ACHN (cell line): ENCODE measurements at places on chromosomes 12 and 14.
A peak's percentile ranks its signal among the peaks of the same experiment; 100 is the strongest.

- DNase-seq = no peak
These were observed 28.8 kb downstream of the POLE start for GRCh38 chr12:132658149-132658894.

DNA sequence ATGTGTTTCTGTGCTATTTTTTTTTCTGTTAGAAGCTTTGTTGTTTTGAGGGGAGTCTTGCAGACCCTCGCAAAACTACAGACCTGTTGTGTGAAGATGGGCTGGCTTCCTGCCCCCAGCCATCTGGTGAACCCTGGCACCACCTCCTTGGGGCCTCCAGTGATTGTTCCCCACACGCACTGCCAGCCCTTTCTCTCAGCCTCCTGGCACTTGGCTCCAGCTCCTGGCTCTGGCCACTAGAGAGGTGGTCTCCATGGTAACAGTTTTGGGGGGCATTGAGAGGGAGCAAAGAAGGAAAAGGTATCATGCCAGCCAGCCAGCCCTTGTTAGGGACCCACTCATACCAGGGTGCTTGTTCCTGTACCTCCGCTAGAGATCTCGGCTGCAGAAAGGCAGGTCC, 176.4 kb upstream of the RPH3A start:
- DNase-seq = no peak

GRCh38 chr14:68568907-68569897, 223.7 kb downstream of the ZFP36L1 start:
- DNase-seq = no peak

- DNase-seq = no peak
These were observed 2.6 kb downstream of the GPR68 start for GRCh38 chr14:91241863-91242262.

DNA sequence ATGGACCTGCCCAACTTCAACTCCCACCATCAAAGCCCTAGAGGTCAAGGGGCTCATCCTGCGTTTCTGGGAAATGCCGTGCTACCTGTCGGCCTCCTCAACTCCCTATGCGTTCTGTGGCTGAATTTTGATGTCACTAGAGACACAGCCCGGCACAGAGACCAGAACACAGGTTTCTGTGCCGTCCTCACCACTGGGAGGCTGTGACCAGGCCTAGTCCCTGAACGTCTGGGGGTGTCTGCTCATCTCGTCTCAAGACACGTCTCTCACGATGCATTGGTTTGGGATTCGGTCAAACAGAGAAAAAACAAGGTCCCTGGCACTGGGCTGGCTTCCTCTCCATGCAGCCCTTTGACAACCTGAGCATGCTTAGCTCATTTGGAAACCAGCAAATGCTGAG, 33.5 kb downstream of the SLC15A4 start:
- no peak for DNase-seq

GRCh38 chr12:88339966-88340365, 197.9 kb downstream of the TMTC3 start:
- no peak for DNase-seq

GRCh38 chr12:69189378-69189978, 49.9 kb upstream of the CPSF6 start:
- peak; percentile 24 for DNase-seq

DNA sequence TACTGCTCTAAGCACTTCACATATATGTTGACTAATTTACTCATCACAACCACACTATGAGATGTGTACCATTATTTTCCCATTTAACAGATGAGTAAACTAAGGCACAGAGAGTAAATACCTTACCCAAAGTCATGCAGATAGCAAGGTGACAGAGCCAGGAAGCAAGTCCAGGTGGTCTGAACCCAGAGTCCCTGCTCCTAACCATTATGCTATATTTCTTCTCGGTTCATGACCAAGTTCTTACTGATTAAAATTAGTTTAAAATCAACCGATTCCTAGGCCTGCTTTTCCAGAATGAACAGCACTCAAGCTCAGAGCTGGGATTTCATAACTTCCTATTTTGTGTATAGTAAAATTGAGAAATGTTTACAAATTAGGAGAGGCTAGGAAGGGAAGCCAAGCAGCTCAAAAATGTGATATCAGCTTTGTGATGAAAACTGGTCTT, 85.5 kb upstream of the EGLN3 start:
- DNase-seq = no peak

- no peak for DNase-seq
These were observed 42.8 kb downstream of the STXBP6 start for GRCh38 chr14:25006961-25007795.

DNA sequence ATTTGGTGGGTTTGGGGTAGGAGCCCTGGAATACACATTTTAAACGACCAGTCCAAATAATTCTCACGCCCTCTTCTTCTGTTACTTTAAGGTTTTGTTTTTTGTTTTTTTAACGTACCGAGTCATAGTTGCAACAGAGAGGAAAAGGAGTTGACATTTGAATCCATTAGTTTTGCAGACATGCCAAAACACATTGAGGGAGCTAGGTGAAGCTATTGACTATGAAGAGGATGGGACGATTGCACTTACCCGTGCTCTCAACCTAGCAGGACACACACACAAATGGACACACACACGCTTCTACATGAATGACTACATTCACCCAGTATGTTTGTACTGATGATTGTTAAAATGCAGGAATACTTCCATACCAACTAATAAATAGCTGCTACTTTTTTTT, 54.3 kb upstream of the CIT start:
- no peak for DNase-seq

- no peak for DNase-seq
These were observed 100.0 kb downstream of the PPP2R5C start for GRCh38 chr14:101861464-101861863.

GRCh38 chr12:113267621-113268020, 46.4 kb downstream of the TPCN1 start:
- no peak for DNase-seq

DNA sequence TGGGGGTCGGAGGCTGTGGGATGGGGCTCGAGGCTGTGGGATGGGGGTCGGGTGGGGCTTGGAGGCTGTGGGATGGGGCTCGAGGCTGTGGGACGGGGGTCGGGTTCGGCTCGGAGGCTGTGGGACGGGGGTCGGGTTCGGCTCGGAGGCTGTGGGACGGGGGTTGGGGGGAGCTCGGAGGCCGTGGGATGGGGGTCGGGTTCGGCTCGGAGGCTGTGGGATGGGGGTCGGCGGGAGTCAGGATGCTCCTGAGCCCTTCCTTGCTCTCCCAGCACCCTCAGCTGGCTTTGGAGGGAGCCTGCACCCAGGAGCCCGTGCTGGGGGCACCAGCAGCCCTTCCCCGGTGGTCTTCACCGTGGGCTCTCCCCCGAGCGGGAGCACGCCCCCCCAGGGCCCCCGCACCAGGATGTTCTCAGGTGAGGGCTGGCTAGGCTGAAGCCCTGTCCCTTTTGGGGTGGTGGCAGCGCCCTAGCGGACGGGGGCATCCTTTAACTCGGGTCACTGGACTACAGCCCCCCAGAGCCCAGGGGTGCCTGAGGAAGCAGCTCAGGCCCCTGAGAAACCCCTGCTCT, 11.9 kb upstream of the PUS1 start:
- DNase-seq = no peak

DNA sequence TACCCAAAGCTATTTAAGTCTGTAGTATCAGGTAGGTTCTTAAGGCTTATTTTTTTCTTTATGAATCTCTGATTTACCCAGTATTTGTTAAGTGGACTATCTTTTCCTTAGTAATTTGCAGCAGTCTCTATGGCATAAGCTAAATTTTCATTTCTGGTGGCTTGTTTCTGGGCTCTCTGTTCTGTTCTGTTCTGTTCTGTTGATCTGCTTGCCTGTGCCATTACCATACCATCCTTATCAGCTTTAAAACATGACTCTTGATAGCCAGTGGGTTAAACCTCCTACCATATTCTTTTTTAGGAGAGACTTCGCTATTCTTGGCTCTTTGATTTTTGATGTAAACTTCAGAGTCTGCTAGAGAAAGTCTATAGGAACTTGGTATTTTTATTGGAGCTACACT, 46.8 kb downstream of the PCNX1 start:
- no peak for DNase-seq

DNA sequence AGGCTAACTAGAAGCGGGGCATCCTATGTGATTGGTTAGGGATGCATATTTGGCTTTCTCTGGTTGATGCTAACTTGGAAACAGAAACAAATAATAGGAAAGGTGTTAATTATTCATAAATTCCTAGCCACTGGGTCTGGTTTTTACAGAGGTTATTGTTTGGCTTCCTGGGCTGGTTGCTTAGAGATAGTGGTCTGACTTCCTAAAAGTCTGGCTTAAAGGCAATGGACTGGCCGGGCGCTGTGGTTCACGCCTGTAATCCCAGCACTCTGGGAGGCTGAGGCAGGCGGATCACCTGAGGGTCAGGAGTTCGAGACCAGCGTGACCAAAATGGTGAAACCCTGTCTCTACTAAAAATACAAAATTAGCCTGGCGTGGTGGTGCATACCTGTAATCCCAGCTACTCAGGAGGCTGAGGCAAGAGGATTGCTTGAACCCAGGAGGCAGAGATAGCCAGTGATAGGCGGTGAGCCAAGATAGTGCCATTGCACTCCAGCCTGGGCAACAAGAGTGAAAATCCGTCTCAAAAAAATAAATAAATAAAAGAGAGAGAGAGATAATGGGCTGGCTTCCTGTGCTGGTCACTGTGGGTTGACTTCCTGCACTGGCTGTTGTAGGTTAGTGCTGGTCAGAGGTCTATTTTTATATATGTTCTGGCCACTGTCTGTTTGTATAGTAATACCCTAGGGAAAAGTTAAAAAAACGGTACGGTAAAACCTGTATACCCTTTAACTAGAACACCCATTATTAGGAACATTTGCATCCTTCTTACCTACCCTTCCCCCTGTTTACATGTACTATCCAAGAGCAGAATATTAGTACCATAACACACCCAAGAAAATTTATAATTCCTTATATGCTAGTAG, 24.1 kb downstream of the OR6S1 start:
- no peak for DNase-seq

DNA sequence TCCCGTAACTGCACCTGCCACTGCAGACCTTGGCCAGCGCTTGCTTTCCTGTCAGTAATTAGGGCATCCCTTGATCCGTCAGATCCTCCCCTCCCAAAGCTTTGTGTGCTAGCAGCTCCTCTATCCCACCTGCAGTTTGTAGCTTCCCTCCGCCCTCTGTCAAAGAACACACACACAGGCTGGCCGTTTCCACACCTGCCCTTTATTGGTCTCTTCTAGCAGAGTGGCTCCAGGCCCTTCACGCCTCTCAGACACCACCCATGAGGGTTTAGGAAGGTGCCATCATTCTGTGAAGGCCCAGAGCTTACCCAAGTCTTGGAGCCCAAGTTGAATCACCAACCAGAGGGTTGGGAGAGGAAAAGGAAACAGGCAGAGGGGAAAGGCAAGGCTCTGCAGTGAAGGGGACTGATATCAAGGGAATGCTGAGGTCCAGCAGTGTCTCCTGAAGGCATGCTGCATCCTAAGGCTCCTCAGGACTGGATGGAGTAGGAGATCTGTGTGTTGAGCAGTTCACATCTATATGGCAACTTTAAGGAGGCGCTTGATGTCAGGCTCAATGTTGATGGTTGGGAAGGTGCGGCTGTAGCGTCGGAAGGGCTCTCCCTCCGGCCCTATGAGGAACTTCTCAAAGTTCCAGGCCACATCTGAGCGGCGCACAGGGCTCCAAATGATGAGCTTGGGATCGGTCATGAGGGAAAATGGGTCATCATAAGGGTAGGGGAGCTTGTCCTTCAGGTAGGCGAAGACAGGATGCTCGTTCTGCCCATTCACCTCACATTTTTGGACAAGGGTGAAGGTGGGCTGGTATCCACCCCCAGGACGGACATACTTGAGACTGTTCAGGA, 3.4 kb downstream of the GPX2 start:
- no peak for DNase-seq
